ENCODE measurements at places on chromosomes 7 and 10. TPM values are rescaled to one million over a fixed set of nuclear protein-coding genes. Genes with fewer than 3 reads are reported as not detected.

ENKUR gene
- not detected for total RNA-seq

TLL2 gene
- 0.72 TPM for total RNA-seq

SLC16A9 gene
- total RNA-seq, result 4.8 TPM

MGAM2 gene
- 0.03 TPM for total RNA-seq

SEMA3C gene
- 0.19 TPM for total RNA-seq

MMD2 gene
- total RNA-seq, result not detected

AGMO gene
- total RNA-seq, result not detected

AS3MT gene
- not detected for total RNA-seq

GRCh38 chr10:123409426-123409825 is 255.2 kb downstream of the BUB3 start:
- H3K36me3 ChIP-seq, result no peaks in the 10 kb centered on the region
- H3K27me3 ChIP-seq, result no peaks in the 10 kb centered on the region
- H3K4me3 ChIP-seq, result no peak overlapping the region

DNA sequence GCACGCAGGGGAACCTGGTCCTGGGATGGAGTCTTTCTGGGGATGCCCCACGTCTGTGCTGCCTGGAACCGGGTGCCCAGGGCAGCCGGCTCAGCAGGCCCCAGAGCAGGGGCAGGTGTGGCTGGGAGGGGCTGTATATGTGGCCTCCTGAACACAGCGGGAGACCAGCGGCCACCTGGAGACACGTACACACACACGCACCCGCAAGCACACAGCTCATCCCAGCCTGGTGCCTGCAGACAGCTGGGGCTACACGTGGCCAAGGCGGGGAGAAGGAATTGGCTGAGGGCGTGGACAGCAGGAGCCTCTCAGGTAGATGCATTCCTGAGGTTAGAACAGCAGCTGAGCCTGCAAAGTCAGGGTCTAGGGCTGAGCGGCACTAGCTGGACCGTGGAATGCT is 14.0 kb downstream of the ADAM8 start:
- H3K36me3 ChIP-seq, result peaks cover 3% of the 10 kb centered on the region
- H3K27me3 ChIP-seq, result no peaks in the 10 kb centered on the region
- peaks cover 23% of the 10 kb centered on the region for H3K4me1 ChIP-seq
- no peak overlapping the region for H3K27ac ChIP-seq
- no peak overlapping the region for H3K4me3 ChIP-seq

- peak; percentile 46 for DNase-seq
- H3K27me3 ChIP-seq, result no peaks in the 10 kb centered on the region
- H3K4me1 ChIP-seq, result peaks cover 8% of the 10 kb centered on the region
Observed at GRCh38 chr10:121753726-121754476, 155.7 kb upstream of the FGFR2 start.

GRCh38 chr10:129673292-129673691 is 206.3 kb downstream of the MGMT start:
- no peaks in the 10 kb centered on the region for H3K27me3 ChIP-seq
- H3K4me3 ChIP-seq, result no peak overlapping the region
- H3K36me3 ChIP-seq, result no peaks in the 10 kb centered on the region
- DNase-seq, result no peak
- no peak overlapping the region for H3K27ac ChIP-seq
- no peaks in the 10 kb centered on the region for H3K4me1 ChIP-seq

DNA sequence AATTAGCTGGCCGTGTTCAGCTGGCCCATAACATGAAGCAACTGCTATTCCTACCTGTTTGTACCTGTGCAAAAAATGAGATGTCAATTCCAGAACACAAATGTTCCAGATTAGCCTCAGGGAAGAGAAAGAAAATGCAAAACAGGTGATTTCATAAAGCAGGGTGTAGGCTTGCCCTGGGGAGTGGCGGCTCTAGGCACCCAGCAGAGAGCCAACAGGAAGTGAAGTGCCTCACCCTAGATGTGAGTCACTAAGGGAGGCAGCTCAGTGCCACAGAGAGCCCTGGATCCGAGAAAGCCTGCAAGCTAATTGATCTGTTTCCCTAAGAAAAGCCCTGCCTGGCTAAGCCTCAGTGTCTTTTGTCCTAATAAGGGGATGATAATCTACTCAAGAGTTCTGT is 240.0 kb downstream of the ARHGAP21 start:
- no peak overlapping the region for H3K4me3 ChIP-seq
- H3K27me3 ChIP-seq, result no peaks in the 10 kb centered on the region
- no peaks in the 10 kb centered on the region for H3K4me1 ChIP-seq
- DNase-seq, result no peak
- no peaks in the 10 kb centered on the region for H3K36me3 ChIP-seq

- no peaks in the 10 kb centered on the region for H3K36me3 ChIP-seq
- no peak overlapping the region for H3K27ac ChIP-seq
- no peaks in the 10 kb centered on the region for H3K4me1 ChIP-seq
- no peaks in the 10 kb centered on the region for H3K27me3 ChIP-seq
- no peak for DNase-seq
- no peak overlapping the region for H3K4me3 ChIP-seq
Observed at GRCh38 chr10:69503001-69503895, 52.0 kb downstream of the TSPAN15 start.

GRCh38 chr10:74035303-74035702 is 37.4 kb downstream of the VCL start:
- H3K36me3 ChIP-seq, result no peaks in the 10 kb centered on the region
- H3K4me3 ChIP-seq, result no peak overlapping the region
- no peak overlapping the region for H3K27ac ChIP-seq
- no peak for DNase-seq
- H3K4me1 ChIP-seq, result peaks cover 11% of the 10 kb centered on the region

GRCh38 chr10:34627741-34628140 is 187.4 kb downstream of the PARD3 start:
- DNase-seq, result no peak
- no peaks in the 10 kb centered on the region for H3K36me3 ChIP-seq
- H3K4me3 ChIP-seq, result no peak overlapping the region
- H3K27me3 ChIP-seq, result no peaks in the 10 kb centered on the region
- no peaks in the 10 kb centered on the region for H3K4me1 ChIP-seq

- H3K4me1 ChIP-seq, result peaks cover 15% of the 10 kb centered on the region
- H3K27ac ChIP-seq, result no peak overlapping the region
- H3K36me3 ChIP-seq, result no peaks in the 10 kb centered on the region
Observed at GRCh38 chr10:124065382-124066125, 27.8 kb downstream of the CHST15 start.

DNA sequence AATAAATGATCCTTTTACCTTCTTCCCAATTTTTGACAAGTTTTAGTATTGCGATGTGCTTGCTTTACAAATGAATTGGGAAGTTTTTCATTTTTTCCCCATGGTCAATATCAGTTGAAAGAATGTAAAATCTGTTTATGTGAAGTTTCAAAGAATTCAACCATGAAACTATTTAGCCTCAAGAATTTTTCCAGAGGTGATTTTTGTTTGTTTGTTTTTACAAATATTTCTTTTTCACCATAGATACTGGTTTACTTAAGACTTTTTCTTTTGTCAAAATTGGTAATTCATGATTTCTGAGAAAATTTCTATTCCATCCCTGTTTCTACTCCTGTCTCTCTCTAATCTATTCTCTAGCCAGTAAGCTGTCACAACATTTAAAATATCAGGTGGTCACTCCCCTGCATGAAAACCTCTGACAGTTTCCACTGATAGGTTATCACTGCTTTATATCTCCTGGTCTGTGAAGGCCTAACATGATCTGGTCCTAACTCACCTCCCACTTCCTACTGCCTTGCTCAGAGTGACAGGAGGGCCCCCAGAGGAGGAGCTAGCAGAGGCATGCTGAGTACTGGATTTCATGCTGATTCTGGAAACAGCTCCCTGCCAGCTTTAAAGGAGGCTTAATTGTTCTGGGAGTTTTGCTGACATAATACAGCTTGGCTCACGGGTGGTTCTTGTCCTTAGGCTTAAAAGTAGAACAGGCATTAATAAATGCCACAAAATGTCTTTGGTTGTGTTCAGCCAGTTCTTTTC is 7.6 kb upstream of the ARMS2 start:
- no peak overlapping the region for H3K4me3 ChIP-seq
- no peaks in the 10 kb centered on the region for H3K36me3 ChIP-seq
- no peaks in the 10 kb centered on the region for H3K4me1 ChIP-seq
- H3K27ac ChIP-seq, result no peak overlapping the region
- DNase-seq, result no peak

GRCh38 chr7:69342154-69342884 is 256.0 kb upstream of the AUTS2 start:
- H3K27me3 ChIP-seq, result no peaks in the 10 kb centered on the region
- no peak for DNase-seq
- H3K36me3 ChIP-seq, result no peaks in the 10 kb centered on the region
- no peak overlapping the region for H3K27ac ChIP-seq

GRCh38 chr7:40156988-40157387 is 22.2 kb downstream of the SUGCT start:
- no peak for DNase-seq
- H3K4me3 ChIP-seq, result no peak overlapping the region
- no peaks in the 10 kb centered on the region for H3K27me3 ChIP-seq
- H3K27ac ChIP-seq, result no peak overlapping the region
- H3K4me1 ChIP-seq, result no peaks in the 10 kb centered on the region
